Activated T-helper 2 cell treated with anti-CD3 and anti-CD28 coated beads, Interferon-gamma antibody, Interleukin-2, Interleukin-4, amounts not matched to agents 10 μg/mL and 5 μg/mL and 100 μg/mL, durations not matched to agents 14 hours and 24 hours and 36 hours (primary cell): ENCODE measurements at places on chromosomes 16 and 17. TPM values are rescaled to one million over a fixed set of nuclear protein-coding genes. Genes with fewer than 3 reads are reported as not detected.
A peak's percentile ranks its signal among the peaks of the same experiment; 100 is the strongest.

GRCh38 chr16:1287982-1288670 lies 21.3 kb upstream of the UBE2I start:
- peaks cover 21% of the 10 kb centered on the region for H3K27me3 ChIP-seq
- H3K4me3 ChIP-seq = no peak overlapping the region
- no peak overlapping the region for H3K27ac ChIP-seq
- no peaks in the 10 kb centered on the region for H3K4me1 ChIP-seq
- no peaks in the 10 kb centered on the region for H3K36me3 ChIP-seq
- no peak for DNase-seq

DNA sequence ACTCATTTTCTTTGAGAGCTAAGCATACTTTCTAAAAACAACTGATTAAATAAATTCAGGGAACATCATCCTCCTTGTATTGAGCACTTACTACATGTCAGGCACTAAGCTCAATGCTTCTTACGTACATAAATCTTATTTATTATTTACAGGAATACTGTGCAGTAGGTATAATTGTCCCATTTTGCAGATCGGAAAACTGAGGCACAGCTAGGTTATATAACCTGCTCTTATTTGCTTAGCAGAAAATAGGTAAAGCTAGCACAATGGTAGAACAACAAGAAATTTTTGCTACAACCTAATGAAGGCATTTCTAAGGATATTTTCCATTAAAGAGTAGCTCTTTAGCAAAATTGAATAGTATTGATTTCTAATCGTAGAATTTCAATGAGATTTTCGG lies 168.7 kb upstream of the KCNJ16 start:
- no peak for DNase-seq
- H3K27me3 ChIP-seq = no peaks in the 10 kb centered on the region
- no peak overlapping the region for H3K27ac ChIP-seq
- H3K36me3 ChIP-seq = no peaks in the 10 kb centered on the region
- no peaks in the 10 kb centered on the region for H3K4me1 ChIP-seq
- H3K4me3 ChIP-seq = no peak overlapping the region

GRCh38 chr17:68152161-68152571 lies 95.7 kb upstream of the AMZ2 start:
- no peaks in the 10 kb centered on the region for H3K4me1 ChIP-seq
- H3K27ac ChIP-seq = no peak overlapping the region
- no peak overlapping the region for H3K4me3 ChIP-seq
- H3K36me3 ChIP-seq = no peaks in the 10 kb centered on the region

GRCh38 chr16:73150786-73151185 lies 102.9 kb upstream of the ZFHX3 start:
- H3K27ac ChIP-seq = no peak overlapping the region
- H3K4me3 ChIP-seq = no peak overlapping the region
- peaks cover 2% of the 10 kb centered on the region for H3K27me3 ChIP-seq
- H3K36me3 ChIP-seq = no peaks in the 10 kb centered on the region
- no peak for DNase-seq
- no peaks in the 10 kb centered on the region for H3K4me1 ChIP-seq

GRCh38 chr16:57773655-57774295 lies 28.5 kb downstream of the KIFC3 start:
- no peak for DNase-seq
- H3K36me3 ChIP-seq = no peaks in the 10 kb centered on the region
- no peak overlapping the region for H3K27ac ChIP-seq
- H3K27me3 ChIP-seq = no peaks in the 10 kb centered on the region
- no peak overlapping the region for H3K4me3 ChIP-seq

DNA sequence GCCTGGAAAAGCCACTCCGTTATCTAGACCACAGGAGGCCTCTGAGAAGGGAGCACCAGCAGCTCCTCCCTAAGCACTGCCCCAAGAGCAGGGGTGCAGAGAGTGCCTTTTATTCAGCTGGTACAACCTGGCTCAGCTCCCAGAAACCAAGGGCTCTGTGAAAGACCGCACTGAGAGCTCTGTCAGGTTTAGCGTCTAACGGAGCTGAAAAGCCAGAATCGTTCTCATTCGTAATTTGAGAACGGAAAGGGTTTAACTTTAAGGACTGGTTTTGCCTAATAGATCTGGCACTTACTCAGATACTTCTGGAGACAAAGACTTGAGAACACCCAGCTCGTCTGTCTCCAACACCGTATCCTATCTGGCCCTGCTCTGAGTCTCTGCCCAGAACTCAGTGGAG lies 13.5 kb downstream of the MPG start:
- no peaks in the 10 kb centered on the region for H3K27me3 ChIP-seq
- no peaks in the 10 kb centered on the region for H3K4me1 ChIP-seq
- DNase-seq = no peak
- no peak overlapping the region for H3K27ac ChIP-seq
- no peak overlapping the region for H3K4me3 ChIP-seq

- no peak for DNase-seq
- H3K4me3 ChIP-seq = no peak overlapping the region
- no peak overlapping the region for H3K27ac ChIP-seq
- H3K36me3 ChIP-seq = peaks cover 72% of the 10 kb centered on the region
- no peaks in the 10 kb centered on the region for H3K27me3 ChIP-seq
These were observed 52.3 kb downstream of the YWHAE start for GRCh38 chr17:1347589-1348323.

DNA sequence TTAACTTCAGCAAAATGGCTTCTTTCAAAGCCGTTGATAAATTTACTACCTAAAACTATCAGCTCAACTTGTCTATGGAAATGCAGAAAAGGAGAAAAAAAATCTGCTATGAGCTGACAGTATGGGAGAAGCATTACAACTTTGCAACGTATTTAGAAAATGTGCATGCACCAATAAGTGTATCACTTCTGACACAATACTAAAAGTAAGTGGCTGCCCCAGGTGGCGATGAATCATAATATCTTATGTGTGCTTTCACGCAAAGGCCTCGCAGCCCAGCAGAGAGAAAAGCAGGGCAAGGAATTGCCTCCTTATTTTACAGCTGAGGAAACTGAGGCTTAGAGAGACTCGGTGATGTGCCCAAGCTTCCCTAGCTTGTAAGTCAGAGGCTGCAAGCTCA lies 101.8 kb downstream of the SALL1 start:
- no peaks in the 10 kb centered on the region for H3K36me3 ChIP-seq
- H3K4me3 ChIP-seq = no peak overlapping the region
- H3K27ac ChIP-seq = no peak overlapping the region

DNA sequence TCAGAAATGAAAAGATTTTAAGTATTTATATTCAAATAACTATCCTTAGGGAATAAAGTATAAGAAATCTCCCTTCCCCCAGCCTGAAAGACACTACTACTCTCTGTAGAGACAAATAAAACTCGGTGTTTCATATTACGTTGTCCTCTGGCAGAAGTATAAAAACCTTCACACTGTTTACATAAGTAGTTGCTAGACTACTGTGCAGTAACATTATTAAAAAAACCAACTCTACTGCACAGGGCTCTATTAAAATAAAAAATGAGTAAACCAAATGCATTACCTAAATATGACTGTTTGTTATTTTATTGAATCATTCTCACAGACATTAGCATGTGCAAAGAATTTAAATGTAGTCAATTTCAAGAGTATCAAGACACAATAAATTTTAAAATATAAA lies 67.4 kb downstream of the MED13 start:
- no peak overlapping the region for H3K4me3 ChIP-seq
- peaks cover 9% of the 10 kb centered on the region for H3K4me1 ChIP-seq
- DNase-seq = no peak
- H3K27me3 ChIP-seq = no peaks in the 10 kb centered on the region
- peaks cover 33% of the 10 kb centered on the region for H3K36me3 ChIP-seq
- H3K27ac ChIP-seq = no peak overlapping the region

GRCh38 chr16:11996433-11997330 lies 20.1 kb downstream of the SNX29 start:
- H3K27ac ChIP-seq = no peak overlapping the region
- H3K4me1 ChIP-seq = no peaks in the 10 kb centered on the region
- H3K36me3 ChIP-seq = no peaks in the 10 kb centered on the region
- H3K4me3 ChIP-seq = no peak overlapping the region
- DNase-seq = no peak
- H3K27me3 ChIP-seq = no peaks in the 10 kb centered on the region

GRCh38 chr17:30992551-30992950 lies 21.7 kb downstream of the RNF135 start:
- H3K27me3 ChIP-seq = no peaks in the 10 kb centered on the region
- H3K27ac ChIP-seq = no peak overlapping the region

- H3K27me3 ChIP-seq = no peaks in the 10 kb centered on the region
- H3K36me3 ChIP-seq = peaks cover 48% of the 10 kb centered on the region
- DNase-seq = no peak
- peaks cover 11% of the 10 kb centered on the region for H3K4me1 ChIP-seq
- H3K27ac ChIP-seq = no peak overlapping the region
These were observed 56.5 kb downstream of the YWHAE start for GRCh38 chr17:1343554-1343953.

DNA sequence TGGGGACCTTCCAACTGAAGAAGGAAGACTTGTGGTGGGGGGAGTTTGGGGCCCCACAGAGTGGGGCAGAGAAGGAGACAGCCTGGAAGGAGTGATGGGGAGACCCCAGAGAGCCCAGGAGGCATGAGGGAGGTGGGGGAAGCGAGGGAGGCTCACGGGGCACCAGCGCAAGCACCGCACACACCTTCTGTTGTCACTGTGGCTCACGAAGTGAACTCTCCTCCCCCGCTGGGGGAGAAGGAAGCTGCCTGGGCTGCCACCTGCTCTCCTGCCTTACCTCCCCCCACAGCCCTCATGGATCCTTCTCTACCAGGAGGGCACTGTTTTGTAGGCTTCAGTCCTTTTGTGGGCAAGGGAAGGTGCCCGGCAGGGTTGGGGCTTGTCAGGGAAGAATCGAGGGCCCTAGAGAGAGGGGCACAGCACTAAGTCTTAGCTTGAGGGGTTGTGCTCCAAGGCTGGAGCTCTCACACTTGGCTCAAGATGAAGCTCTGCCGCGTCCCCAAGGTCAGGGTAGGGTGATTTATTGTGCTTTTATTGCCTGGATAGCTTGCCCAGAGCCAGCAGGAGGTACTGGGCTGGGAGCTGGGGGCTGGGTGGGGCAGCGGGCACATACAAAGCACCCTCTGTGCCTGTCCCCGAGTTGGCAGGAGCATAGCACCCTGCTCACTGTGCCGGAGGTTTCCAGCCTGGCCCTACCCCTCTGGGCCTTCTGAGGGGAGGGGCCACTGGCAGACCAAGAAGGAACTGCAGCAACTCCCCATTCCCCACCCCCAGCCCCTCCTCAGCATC lies 4.6 kb upstream of the STARD3 start:
- H3K27me3 ChIP-seq = peaks cover 21% of the 10 kb centered on the region
- no peak overlapping the region for H3K27ac ChIP-seq
- peaks cover 7% of the 10 kb centered on the region for H3K4me1 ChIP-seq
- no peak for DNase-seq
- H3K4me3 ChIP-seq = no peak overlapping the region

- H3K27ac ChIP-seq = no peak overlapping the region
- no peak overlapping the region for H3K4me3 ChIP-seq
- H3K4me1 ChIP-seq = no peaks in the 10 kb centered on the region
- peak; percentile 11 for DNase-seq
- H3K36me3 ChIP-seq = no peaks in the 10 kb centered on the region
These were observed 404.1 kb downstream of the WWOX start for GRCh38 chr16:78503602-78504001.

GRCh38 chr16:74725651-74726455 lies 25.2 kb upstream of the MLKL start:
- H3K4me3 ChIP-seq = no peak overlapping the region
- no peaks in the 10 kb centered on the region for H3K27me3 ChIP-seq
- H3K4me1 ChIP-seq = no peaks in the 10 kb centered on the region
- no peak overlapping the region for H3K27ac ChIP-seq
- DNase-seq = no peak

GRCh38 chr16:57575468-57576277 lies 33.2 kb downstream of the ADGRG5 start:
- peaks cover 2% of the 10 kb centered on the region for H3K27me3 ChIP-seq
- peaks cover 47% of the 10 kb centered on the region for H3K4me1 ChIP-seq
- H3K36me3 ChIP-seq = no peaks in the 10 kb centered on the region
- H3K4me3 ChIP-seq = no peak overlapping the region
- no peak for DNase-seq

- no peak overlapping the region for H3K27ac ChIP-seq
- H3K4me1 ChIP-seq = peaks cover 4% of the 10 kb centered on the region
- no peaks in the 10 kb centered on the region for H3K36me3 ChIP-seq
- H3K27me3 ChIP-seq = no peaks in the 10 kb centered on the region
- no peak overlapping the region for H3K4me3 ChIP-seq
- no peak for DNase-seq
These were observed 196.6 kb downstream of the RAB11FIP4 start for GRCh38 chr17:31588034-31588433.

DNA sequence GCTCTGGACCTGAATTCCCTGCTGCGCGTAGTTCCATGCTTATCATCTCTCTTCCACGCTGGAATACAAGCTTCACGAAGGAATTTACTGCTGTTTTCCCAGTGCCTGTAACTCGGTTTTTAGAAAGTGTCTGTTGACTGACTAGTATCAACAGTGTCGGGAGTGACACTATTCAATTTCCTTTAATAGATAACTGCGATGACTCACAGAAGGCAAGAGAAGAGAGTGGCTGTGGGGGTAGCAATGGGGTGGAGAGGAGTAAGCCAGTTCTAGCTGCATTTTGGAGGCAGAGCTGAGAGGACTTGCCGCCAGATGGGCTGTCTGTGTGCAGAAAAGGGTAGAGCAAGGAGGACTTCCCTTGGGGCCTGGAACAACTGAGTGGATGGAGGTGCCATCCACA lies 25.2 kb downstream of the B4GALNT2 start:
- H3K36me3 ChIP-seq = no peaks in the 10 kb centered on the region
- H3K4me1 ChIP-seq = no peaks in the 10 kb centered on the region
- H3K27me3 ChIP-seq = peaks cover 17% of the 10 kb centered on the region
- H3K27ac ChIP-seq = no peak overlapping the region
- no peak overlapping the region for H3K4me3 ChIP-seq

OR1A1 gene
- not detected in 2 replicates for total RNA-seq

ABCC12 gene
- total RNA-seq = not detected in 2 replicates

UMOD gene
- total RNA-seq = not detected in 2 replicates

PPL gene
- not detected in 2 replicates for total RNA-seq

WDR90 gene
- total RNA-seq = 73.7 and 77.2 TPM in 2 replicates

GPR139 gene
- total RNA-seq = not detected in 2 replicates
